ENCODE measurements at places on chromosomes 13 and 19.

- no peak for DNase-seq
Observed at GRCh38 chr13:20353973-20354372, 121.9 kb upstream of the GJB6 start.

DNA sequence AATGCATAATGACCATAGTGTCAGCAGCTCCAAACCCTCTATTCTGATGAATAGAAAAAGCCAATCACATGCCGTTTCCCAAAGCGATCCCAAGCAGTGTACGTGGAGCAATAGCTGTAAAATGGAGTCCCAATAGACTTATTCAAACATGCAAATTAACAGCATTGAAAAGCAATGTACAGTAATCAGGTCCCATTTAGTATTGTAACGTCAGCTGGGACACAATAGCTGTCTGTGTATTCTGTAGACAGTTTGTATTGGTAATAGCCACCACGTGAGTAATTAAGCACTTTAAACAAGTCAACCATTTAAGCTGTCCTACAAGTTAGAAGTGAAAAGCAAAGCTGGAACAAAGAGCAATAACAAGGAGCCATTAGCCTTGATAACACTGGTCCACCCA, 698.2 kb downstream of the PCDH17 start:
- DNase-seq: no peak

- DNase-seq: no peak
Observed at GRCh38 chr19:39917561-39918182, 16.8 kb downstream of the FCGBP start.

- DNase-seq: no peak
Observed at GRCh38 chr13:78657699-78658629, 991 bp downstream of the OBI1 start.

DNA sequence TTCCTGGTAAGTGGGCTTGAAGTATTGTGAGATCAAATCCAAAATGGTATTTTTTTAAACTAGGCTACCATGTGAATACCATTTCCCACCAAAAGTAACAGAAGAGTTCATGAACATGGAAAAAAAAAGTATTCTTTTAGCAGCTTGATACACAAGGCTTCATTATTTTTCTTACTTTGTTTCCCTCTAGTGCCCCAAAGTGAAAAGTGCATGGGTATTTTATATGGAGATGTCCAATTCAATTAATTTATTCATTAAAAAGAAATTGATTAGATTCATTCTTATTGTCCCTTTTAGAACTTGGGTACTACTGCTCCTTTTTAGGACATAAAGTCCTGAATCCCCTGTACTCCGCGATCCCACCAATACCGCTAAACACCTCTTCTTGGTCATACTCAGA, 28.6 kb upstream of the SCEL start:
- no peak for DNase-seq

DNA sequence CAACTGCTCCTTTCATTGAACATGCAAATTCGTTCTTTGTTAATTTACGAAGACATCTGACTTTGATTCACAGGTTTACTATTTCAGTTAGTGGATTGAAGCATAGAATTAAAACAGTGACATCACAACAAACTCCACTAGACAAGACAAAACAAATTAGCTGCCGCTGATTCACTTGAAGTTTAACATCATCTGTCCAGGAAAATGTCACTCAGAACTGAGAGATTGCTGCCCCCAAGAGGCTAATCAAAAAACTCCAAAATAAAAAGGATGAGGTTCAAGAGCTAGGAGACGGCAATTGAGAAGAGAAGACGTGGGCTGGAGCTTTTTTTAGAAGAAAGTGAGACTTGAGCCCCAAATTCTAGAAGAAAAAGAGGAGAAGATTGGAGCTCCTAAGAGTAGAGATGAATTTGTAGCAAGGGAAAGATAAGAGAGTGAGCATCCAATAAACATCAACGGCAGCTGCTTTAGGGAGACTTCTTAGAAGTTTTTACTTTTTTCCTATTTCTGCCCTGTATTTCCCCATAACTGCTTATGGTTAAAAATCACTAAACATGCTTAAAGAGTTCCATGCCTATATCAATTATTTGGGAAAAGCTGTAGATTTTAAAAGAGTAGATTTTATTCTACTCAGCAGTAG, 40.8 kb upstream of the TPP2 start:
- DNase-seq: peak; percentile 65

DNA sequence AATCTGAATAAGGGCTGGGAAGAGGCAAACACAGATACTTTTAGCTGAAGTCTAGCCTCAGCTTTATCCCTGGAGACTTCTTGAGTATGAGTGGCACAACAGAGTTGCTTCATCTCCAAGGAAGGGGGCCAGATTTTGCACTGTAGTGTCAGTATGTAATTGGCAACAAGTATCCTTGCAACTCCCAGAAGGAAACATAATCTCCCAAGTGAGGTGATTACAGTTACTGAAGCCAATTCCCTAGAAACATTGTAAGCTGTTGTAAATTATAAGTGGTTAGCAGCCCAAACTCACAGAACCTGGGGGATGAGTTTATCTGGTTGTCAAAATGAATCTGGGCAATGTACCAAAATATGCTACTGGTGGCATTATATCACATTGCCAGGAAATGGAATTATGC, 2065.7 kb upstream of the PCDH20 start:
- DNase-seq: no peak

- DNase-seq: no peak
Observed at GRCh38 chr13:70816853-70817252, 708.6 kb upstream of the KLHL1 start.

DNA sequence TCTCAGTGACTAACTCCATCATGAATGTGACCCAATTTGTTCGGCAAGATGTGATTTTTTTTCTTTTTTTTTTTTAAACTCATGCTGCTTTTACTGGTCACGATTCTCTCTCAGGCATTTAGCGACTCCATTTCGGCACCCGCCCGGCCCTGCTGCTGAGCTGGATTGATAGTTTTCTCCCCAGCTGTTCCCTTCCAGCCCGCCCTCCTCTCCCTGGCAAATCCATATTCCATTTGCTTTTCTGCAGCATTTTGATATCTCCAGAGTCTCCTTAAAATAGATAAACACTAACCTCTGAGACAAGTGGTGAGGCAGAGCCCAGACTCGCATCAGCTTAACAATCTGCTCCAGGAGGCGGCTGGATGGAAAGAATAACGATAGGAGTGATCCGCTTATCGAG, 55.5 kb upstream of the KATNAL1 start:
- DNase-seq: no peak

DNA sequence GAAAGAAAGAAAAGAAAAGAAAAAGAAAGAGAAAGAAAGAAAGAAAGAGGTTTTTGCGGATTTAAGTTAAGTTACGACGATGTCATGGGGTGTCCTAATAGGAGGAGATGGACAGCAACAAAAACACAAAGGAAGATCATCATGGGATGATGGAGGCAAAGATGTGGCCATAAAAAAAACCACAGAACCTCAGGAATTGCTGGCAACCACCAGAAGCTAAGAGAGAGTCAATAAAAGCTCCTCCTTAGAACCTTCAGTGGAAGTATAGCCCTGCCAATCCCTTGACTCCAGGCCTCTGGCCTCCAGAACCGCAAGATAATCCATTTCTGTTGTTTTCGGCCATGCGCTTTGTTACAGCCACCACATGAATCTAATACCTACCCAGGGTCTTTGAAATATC, 11.5 kb downstream of the PLEKHA4 start:
- no peak for DNase-seq

- no peak for DNase-seq
Observed at GRCh38 chr19:45271735-45272108, 20.7 kb downstream of the MARK4 start.

- no peak for DNase-seq
Observed at GRCh38 chr13:110233951-110234280, 73.0 kb downstream of the COL4A1 start.

DNA sequence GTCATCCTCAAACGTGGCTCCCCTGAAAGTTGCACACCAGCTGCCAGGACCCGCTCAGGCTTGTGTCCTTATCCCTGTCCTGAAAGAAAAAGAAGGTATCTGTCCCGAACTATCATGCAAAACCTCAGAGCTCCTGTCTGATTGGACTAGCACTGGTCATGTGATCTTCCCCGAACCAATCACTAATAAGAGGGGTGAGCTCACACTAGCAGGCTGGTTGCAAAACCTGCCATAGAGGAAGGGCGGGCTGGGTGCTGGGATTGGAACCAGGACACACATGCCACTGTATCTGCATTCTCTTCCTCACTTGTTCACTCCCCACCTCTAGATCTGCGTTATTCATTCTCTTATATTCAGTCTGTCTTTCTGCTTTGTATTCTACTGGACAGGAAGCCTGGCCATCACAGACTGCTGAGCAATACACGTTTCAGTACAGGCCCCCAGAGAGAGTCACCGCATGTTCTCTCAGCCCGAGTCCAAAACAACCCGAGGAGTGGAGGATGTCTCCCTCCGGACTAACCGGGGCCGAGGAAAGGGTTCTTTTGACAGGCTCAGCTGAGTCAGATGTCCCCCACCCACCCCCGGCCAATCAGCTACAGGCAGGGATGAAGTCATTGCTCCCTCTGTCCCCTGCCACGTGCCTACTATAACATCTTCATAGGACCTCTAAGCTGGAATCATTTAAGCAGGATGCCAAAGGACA, 97.7 kb downstream of the SIPA1L3 start:
- DNase-seq: peak; percentile 97

GRCh38 chr19:44552324-44552723, 22.8 kb upstream of the CEACAM20 start:
- DNase-seq: no peak

DNA sequence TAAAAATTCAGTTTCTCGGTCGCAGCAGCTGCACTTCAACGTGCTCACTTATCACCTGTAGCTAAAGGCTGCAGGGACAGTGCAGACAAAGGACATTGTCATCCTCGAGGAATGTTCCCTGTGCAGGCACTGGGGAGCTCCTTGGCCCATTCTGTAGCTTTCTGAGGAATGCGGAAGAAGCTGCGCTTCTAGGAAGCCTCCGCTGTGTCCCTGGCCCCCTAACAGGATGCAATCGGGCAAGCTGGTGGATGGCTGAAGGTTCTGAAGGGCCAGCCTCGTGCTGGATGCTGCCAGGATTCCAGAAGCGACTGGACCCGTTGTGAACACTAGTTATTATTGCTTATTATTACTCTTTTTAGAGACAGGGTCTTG, 8.1 kb downstream of the ANO8 start:
- no peak for DNase-seq

DNA sequence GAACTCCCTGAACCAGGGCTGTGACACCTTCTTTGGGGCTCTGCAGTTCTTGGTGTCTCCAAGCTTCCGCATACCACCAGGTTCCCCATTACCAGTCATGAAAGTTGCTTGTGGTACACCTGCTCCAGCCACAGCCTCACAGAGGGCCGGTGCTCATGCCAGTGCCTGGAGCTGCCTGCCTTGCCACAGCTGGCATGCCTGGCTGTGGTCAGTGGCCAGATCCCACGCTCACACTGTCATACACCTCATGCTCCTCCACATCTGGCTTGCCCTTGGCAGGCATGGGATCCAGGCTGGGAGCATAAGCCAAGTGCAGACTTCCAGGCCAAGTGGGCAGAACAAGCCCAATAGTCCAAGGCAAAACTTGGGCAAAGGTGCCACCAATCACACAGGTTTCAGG, 1054.9 kb downstream of the SLITRK5 start:
- no peak for DNase-seq

DNA sequence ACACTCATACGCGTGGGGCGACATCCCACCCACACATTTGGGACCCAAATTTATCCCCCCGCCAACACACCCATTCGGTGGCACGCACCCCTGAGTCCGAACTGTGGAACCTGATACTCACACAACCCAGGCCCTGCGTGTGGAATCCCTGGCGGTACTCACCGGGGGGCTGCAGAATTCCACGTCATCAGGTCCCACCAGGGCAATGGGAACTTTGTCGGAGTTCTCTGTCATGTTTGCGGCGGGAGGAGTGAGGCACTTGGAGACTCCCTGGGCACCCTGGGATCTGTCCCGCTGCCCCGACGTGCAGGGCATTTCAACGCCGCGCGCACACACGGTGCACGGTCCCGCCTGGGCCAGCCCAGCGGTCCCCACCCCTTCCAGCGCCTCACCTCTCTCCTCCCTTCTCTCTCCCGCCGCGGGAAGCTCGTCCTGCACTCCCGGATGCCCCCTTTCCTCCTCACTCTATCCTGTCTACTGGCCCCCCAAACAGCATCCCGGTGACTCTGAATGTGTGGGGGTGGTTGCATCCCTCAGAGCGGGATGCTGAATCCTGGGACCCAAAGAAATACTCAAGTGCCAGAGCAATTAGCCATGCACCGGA, at the start of gene CNMD:
Gene CNMD, minus strand, starts transcription at position 353 of the 604 bp plus-strand sequence. Its CDS starts 119 bp downstream, at position 234.
- no peak for DNase-seq

- no peak for DNase-seq
Observed at GRCh38 chr19:56147307-56147706, 6.2 kb downstream of the ZNF444 start.

- DNase-seq: no peak
Observed at GRCh38 chr13:81314461-81314860, 973.5 kb upstream of the SPRY2 start.

DNA sequence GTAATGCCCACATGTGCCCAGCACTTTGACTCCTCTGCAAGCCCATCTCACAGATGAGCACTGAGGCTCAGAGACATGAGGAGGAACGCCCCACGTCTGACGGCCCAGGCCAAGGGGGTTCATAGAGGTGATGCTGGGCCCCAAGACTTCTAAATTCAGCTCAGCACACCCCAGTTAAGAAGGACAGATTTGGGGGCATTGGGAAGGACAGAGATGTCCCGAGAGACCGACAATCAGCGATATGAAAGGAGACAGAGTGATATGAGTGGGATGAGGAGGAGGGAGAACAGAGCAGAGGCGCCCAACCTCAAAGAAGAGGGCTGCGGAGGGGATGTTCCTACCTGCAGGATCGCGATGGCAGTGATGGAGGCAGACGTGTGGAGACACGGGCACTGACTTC, at the start of gene CNFN:
Gene CNFN, minus strand, starts transcription at position 399 of the 400 bp plus-strand sequence. CDS start 1,260 bp downstream, outside the sequence.
- DNase-seq: no peak

DNA sequence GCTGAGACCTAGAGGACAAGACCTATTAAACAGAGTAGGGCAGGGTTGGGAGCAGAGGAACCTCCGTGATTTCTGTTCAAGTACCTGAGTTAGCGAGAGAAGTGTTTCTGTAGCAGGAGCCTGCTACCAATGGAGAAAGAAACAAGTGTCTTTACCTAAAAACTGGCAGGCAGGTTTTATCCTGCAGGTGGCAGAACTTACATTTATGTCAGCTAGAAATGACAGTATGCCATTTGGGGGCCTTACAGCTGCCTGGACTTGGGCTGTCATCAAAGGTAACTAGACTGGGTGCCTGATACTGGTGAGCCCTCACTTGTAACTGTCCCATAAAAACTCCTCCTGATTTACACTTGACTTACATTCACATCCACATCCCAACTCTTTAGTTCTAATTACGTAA, 185.3 kb upstream of the MIR17HG start:
- DNase-seq: no peak

DNA sequence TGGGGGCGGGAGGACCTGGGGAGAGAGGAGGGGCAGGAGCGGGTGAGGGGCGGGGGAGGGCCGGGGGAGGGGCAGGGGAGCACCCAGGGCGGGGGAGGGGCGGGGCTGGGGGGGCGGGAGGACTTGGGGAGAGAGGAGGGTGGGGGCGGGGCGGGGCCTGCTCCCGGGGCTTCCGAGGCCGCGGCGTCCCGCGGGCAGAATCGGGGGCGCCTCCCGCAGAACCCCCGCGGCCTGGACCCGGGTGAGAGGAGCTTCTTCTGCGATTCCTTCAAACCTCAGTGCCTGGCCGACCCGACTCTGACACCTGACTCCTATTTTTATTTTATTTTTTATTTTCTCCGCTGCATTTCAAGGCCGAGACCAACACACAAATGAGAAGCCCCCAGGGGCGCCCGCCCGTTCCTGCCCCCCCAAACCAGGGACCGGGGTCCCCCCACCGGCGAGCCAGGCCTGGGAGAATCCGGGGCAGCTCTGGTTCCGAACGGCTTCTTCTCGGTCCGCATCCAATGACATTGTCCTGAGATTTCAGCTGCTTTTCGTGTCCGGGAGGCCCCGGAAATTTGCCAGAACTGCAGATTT, 470 bp upstream of the GRTP1 start:
- DNase-seq: no peak

- DNase-seq: no peak
Observed at GRCh38 chr13:44231786-44232516, 141.7 kb upstream of the SERP2 start.

All from SHP77 treated with DMSO at 0.1 percent for 48 hours (cell line).